GM12865 (cell line): ENCODE measurements at places on chromosomes 12 and 14.

GRCh38 chr12:94140556-94140955 lies 7.8 kb upstream of the PLXNC1 start:
- peak; percentile 67 for DNase-seq

DNA sequence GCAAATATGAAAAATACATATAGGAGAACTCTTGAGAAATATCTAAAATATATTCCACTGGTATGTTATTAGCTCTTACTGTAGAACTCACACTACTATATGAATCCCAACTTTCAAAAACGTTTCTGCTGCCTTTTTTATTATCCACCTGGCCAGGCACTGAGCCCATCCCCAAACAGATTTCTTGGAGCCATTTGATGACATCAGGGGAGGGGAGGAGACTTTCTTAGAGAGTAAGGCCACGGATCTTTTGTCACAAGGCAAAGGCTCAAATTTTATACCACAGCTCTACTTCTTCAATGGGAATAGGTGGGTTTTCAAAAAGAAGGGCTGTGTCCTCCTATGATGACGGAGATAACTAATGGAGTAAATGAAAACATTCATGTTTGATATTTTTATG lies 83.0 kb downstream of the SLC25A21 start:
- no peak for DNase-seq

GRCh38 chr14:97401714-97402113 lies 604.5 kb downstream of the VRK1 start:
- no peak for DNase-seq

- DNase-seq, result no peak
These were observed 2.2 kb downstream of the RIN3 start for GRCh38 chr14:92515546-92516343.

GRCh38 chr14:93825235-93825553 lies 36.9 kb upstream of the PRIMA1 start:
- DNase-seq, result no peak

DNA sequence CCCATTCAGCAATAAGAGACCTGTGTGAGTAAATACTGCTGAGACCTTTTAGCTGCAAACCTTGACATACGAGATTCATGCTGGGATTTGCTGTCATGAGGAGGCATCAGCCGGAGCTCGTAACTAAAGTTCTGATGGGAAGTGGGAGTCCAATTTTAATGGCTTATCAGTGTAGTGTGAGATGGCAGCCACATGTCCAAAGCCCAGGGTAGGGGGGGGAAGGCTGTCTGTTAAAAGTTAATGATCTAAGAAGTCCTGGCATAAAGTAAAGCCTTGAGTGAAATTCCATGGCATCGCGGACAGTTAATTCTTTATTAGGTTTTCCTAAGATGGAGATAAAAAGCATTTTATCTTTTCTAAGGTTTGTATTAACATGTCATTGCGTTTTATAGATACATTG lies 240.0 kb downstream of the AACS start:
- no peak for DNase-seq

DNA sequence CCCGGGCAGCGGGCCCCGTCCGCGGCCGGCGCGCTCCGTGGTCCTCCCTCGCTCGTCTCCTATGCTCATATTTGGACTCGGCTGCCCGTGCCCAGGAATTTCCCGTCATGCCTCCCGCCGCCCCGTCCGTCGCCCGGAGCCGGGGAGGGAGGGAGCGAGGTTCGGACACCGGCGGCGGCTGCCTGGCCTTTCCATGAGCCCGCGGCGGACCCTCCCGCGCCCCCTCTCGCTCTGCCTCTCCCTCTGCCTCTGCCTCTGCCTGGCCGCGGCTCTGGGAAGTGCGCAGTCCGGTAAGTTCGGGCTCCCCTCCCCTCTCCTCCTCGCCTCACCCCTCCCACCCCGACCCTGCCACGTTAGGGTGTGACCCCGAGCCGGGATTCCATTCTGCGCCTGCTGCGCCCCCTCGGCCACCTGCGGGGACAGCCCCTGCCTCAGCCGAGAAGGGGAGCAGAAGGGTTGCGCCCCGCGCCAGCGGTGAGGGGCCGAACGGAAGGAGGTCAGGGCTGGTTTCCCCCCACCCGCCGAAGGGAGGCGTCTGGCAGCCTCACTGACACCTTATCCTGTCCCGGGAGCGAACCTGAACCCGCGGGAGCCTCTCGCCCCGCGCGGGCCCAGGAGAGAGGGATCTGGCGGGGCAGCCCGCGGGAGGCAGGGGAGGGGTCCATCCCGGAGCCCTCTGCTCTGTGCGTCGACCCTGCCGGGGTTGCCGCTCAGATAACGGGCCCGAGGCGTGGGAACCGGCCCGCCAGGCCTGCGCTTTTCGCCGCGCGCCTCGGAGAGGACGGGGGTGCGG lies at the start of gene MSRB3:
Gene MSRB3 (plus strand): TSS at position 108 of the 793 bp plus-strand sequence. CDS start 29,897 bp downstream, outside the sequence.
- DNase-seq, result peak; percentile 53

DNA sequence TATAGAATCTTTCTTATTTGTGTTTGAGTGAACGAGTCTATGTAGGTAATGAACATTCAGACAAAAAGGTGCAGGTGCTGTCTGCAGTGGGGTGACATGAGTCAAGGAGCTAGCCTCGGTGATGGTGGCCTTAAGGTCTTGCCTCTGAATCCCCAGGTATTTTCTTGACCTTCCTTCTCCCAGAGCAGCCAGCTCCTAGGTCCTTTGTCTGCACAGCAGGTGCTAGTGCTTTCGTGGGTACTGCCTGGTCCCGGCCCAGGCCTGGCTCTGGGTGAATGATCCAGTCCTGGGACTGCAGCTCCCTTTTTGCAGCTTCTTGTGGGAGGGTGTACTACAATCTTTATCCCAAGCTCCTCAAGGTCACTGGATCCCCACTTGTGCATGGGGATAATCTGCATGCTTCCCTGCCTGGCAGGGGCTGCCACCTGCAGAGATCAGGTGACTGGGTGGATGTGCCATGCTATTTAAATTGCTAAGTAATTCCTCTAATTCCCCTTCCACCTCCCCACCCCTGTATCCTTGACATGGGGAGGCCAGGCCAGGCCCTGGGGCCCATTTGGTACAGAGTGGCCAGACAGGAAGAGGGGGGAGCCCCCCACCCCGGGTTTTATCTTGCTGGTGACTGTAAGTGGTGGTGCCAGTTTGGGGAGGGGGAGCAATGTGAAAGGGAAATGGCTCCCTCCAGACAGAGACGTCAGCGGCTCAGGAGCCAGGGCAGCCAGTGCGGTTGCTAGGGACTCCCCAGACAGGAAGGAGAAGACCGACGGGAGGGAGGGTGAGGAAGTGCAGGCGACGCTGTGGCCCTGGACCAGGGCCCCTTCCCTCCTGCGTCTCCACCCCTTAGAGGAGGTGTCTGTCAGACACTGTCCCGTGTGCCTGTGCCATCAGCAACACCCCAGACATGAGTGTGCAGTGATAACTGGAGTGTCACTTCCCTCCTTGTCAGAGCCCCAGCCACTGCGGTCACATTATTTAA lies 6.7 kb downstream of the VASH1 start:
- DNase-seq, result peak; percentile 74

DNA sequence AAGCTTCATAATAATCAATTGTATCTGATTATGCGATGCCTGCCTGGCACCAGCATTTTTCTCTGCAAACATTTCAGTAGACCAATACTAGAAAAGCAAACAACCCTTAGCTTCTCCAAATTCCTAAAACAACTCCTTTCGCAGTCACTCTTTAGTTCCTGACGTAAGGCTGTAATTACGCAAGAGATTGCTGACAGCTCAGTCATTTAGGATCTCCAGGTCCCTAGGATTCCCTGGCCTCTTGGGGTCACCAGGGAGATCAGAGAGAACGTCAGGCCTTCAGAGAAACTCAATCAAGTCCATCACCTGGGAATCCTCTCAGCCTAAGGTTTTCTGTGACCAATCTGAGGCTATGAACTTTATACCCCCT lies 390.6 kb downstream of the PAWR start:
- DNase-seq, result no peak

- DNase-seq, result no peak
These were observed 4.5 kb upstream of the REM2 start for GRCh38 chr14:22878271-22879246.

GRCh38 chr14:74255281-74255680 lies 16.0 kb downstream of the VSX2 start:
- DNase-seq, result no peak

- no peak for DNase-seq
These were observed 52.3 kb downstream of the MBIP start for GRCh38 chr14:36268121-36268520.

GRCh38 chr12:33589576-33590114 lies 150.0 kb upstream of the SYT10 start:
- no peak for DNase-seq

GRCh38 chr12:97016163-97016562 lies 109.1 kb downstream of the NEDD1 start:
- DNase-seq, result peak; percentile 56

DNA sequence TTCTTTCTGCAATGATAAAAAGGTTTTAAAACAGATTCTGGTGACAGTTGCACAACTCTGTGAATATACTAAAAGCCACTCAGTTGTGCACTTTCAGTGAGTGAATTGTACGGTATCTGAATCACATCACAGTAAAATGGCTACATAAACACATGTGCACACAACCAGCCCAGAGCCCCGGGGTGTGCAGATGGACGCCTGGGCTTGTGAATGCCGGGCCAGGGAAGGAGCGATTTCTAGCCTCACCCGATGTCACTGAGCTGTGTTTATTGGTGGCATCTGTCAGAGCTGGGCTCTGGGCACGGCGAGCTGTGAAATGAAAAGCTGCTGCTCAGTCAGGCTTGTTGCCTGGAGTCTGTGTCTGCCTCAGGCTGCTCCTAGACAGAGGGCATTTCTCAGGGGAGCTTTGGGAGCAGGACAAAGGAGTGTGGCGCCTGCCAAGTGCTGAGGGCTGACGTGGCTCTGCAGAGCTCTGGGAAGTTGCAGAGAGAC lies 25.9 kb downstream of the RHOF start:
- DNase-seq, result no peak

DNA sequence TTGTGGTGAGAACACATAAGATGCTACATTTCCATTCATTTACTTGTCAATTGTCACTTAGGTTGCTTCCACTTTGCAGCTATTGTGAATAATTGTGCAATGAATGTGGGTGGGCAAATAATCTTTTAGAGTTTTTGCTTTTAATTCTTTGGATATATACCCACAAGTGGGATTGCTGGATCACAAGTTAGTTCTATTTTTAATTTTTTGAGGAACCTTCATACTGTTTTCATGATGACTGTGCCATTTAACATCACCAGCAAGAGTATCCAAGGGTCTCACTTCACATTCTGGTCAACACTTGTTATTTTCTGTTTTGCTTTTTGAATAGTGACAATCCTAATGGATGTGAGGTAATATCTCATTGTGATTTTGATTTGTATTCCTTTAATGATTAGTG lies 10.5 kb downstream of the CLEC6A start:
- DNase-seq, result no peak

DNA sequence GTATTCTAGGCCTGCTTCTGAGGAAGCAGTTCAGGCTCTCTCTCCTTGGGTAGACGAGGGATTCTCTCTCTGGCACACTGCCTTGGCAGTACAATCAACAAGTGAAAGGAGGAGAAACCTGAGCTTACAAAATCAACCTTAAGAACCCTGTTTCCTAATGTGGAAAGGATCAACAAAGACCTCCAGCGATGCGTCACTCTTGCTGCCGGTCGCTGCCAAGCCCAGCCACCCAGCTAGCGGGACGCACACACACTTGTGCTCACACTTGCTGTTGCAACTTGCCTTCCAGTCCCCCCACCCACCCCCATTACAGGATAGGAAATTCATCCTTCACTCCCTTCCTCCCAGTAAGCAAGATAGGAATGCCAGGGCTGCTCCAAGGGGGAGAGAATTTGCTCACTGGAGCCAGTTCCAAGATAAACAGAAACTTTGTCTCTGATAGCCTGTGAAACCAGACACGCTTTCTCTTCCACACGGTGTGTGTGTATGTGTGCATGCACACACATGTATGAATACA lies 144.3 kb downstream of the BCL11B start:
- DNase-seq, result no peak

DNA sequence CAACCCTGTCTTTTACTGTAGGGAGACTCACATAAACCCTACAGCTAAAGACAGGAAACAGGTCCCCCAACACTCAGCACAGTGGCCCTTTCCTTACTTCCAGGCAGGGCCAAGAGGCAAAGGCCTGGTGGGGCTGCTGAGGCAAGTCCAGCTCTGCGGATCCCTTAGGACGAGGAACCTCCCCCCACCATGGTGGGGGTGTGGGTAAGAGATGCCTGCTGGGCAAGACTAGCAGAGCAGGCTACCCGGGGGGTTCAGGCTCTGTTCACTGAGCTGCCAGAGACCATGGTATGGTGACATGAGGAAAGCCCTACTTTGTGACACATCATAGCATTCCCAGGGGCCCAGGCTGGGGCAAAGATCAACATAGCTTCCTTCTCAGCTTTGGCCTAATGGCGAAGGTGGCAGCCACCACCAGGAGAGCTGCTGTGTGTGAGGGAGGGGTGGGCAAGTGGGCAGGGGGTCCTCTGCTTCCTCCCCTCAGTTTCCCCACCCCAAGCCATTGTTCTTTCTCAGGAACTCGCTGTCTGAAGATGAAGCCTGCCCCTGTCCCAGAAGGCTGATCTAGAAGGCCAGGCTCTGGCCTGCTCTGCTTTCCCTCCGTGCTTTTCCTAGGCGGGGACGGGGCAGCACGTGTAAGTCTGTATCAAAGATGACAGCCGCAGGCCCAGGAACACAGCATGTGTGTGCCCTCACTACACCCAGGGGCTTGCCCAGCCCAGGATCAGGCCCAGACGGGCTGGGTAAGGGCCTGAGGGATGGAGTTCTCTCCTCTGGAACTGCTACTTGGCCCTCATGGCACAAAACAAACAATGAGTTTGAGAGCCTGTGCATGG lies 10.1 kb upstream of the TINF2 start:
- no peak for DNase-seq

DNA sequence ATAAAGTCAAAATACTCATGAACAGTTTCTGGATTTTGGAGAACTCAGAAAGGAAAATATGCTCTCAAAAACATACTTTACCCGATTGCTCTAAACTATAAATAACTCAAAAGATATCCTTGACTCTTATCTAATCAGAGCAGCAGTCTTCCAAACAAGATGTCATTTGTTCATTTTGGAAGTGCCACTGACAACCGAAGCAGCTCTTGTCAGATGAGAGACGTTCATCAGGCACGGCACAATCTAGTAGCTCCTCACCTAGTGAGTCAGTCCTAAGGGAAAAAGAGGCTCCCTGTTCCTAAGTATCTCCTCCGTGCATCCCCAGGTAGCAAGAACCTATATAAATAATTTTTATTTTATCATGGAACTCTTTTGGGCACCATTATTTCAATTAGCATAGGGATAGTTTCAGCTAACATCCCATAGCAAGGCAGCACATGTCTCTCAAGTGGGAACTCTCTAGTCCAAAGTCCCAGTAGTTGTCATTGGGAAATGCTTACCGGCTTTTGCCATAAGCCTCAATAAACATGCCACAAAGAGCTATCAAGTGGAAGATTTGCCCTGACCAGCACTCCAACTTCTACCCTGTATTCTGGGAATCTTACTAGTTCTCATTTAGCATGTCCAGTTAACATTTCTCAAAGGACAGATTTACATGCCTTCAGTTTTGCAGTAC lies 14.1 kb upstream of the TMEM263 start:
- no peak for DNase-seq

DNA sequence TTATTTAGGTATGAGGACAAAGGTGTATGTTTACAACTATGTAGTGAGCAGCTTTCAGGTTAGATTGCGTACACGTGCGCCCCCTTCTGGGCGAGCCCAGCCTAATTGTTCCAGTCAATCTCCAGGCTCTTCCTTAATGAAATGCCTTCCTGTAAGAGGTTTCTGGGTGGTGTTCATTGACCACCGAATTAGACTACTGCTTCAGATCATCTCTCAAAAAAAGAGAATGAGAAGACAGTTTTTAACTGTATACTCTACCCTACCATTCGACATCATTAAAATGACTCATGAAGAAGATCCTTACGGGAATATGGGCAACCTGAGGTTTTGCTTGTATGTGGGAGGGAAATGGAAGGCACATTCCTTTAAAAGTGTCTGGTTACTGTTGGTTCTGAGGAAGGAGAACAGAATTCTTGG lies 2.1 kb downstream of the LUM start:
- peak; percentile 73 for DNase-seq

- no peak for DNase-seq
These were observed 11.6 kb upstream of the RAN start for GRCh38 chr12:130860311-130860710.
